ENCODE measurements at places on chromosomes 4 and X. TPM values are rescaled to one million over a fixed set of nuclear protein-coding genes. Genes with fewer than 3 reads are reported as not detected.

Gene AMBN
- not detected for total RNA-seq

DNA sequence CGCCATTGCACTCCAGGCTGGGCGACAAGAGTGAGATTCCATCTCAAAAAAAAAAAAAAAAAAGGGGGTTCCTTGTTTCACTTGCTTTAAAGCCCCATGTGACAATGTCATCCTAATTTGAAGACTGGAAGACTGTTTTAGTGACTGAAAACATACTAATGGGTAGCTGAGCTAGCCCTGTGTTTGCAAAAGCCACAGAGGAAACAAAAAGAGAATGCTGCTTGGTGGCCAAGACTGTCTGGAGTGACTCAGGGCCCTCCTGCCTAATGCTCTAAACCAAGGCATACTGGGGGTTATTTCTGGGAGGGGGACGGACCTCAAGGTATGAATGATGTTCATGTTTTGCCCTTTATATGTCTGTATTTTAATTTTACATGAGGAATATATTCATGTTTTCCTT lies 16.0 kb downstream of the HPSE start:
- no peak for DNase-seq

- DNase-seq: no peak
Observed at GRCh38 chr4:22733816-22734215, 41.1 kb downstream of the GBA3 start.

- peak; percentile 16 for DNase-seq
Observed at GRCh38 chrX:2320580-2321327, 180.0 kb downstream of the DHRSX start.

Gene IL21
- total RNA-seq: not detected

DNA sequence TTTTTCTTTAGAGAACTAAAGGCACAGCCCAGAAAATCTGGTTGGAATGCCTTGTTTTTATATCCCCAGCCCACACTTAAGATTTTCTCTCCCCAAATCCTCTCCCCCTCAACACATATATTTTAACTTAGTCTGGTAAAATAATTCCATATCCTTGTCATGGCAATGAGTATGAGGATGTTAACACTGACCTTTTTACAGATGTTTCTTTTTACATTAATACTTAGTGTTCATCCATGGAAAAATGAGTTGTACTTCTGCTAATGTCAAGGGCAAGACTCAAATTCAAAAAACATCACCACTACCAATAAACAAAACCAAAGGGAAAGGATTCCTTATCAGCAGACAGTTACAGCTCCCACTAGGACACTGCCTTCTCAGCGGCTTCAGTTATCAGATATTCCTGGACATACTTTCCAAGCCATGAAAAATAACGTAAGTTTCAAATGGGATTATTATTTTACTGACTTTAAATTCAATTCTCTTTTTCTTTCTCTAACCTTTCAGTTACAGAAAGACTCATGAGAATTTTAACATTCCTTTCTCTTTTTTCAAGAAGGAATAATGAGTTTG lies 83.3 kb downstream of the RASL11B start:
- DNase-seq: no peak

DNA sequence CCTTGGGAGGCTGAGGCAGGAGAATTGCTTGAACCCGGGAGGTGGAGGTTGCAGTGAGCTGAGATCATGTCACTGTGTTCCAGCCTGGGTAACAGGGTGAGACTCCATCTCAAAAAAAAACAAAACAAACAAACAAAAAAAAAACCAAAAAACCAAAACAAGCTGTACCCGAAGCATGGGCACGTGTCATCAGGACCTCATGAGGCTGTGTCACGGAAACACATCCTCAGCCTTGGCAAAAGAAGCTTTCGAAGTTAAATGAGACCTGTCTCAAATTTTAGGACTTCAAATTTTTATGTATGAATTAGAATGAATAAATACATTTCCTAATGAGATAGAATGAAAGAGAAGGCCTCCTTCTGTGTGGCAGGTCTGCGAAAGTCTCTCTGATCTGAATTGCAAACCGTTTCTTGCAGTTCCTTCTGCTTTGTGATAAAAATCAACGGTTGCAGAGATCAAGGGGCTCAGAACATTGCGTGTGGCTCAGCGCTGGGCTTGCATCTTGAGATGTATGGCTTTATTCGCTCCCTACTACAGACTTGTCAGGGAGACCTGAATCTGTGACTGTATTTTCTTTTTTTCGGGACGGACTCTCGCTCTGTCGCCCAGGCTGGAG lies 19.5 kb upstream of the CRLF2 start:
- DNase-seq: no peak

DNA sequence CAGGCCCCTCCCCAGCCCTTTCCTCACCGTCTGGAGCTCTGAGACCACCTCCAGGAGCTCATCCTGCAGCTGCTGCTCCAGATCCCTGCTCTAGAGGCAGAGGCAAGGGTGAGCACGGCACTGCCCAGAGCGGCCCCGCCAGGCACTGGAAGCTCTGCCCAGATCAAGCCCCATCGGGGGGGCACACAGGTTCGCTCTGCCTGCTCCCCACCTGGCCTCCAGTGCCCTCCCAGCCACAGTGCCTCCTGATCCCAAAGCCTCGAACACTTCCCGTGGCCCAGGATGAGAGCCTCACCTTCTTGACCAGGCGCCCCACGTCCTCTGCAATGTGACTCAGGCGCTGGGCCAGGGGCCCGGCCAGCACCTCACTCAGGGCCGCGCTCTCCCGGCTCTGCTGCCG lies 5.0 kb downstream of the ARHGAP4 start:
- no peak for DNase-seq

GRCh38 chr4:69617083-69617694 lies 22.3 kb downstream of the UGT2A2 start:
- peak; percentile 3 for DNase-seq

- DNase-seq: no peak
Observed at GRCh38 chrX:120468479-120468824, 644 bp downstream of the LAMP2 start.

- peak; percentile 70 for DNase-seq
Observed at GRCh38 chrX:4547213-4547836, 833.9 kb upstream of the PRKX start.

Gene AFM
- not detected for total RNA-seq

GRCh38 chr4:2962614-2963174 lies 512 bp downstream of the NOP14 start:
- peak; percentile 47 for DNase-seq

Gene CCKAR
- not detected for total RNA-seq

Measured in neural crest cell (in vitro differentiated cells).